ENCODE measurements at places on chromosomes 7 and 10.

DNA sequence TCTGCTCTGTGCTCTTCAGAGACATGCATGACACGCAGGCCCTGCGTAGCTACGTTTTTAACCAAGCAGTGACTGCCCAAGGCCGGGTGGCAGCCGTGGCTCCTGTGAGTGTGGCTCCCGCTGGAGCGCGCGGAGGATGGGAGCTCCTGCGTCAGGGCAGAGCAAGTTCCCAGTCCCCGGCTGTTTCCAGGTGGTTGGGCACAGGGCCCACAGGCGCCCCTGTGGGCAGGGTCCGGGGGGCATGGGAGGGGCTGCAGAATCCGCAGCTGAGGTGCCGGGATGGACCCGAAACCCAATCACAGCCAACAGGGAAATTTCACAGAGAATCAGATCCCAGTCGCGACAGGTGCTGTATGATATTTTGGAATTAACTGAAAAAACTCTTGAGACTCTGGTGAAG, 9.8 kb downstream of the NKX6-2 start:
- no peak for DNase-seq

DNA sequence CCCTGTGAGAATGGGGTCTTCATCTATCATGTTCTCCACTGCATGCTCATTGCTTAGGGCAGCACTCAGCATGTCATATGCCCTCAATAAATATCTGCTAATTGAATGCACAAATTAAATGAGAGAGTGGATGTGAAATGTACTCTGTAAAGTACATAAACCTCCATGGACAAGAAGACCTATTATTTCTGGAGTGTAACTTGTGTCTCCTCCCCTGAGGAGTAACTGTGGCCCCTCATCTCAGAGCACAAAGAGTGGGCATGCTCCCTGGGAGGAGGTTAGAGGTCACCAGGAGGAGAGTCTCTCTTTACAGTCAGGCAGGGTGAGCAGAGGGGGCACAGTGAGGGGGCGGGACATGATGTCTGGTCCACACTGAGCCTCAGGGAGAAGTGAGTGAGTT, 313.6 kb upstream of the PODXL start:
- DNase-seq = no peak

GRCh38 chr10:50510517-50511473, 113.0 kb downstream of the SGMS1 start:
- no peak for DNase-seq

DNA sequence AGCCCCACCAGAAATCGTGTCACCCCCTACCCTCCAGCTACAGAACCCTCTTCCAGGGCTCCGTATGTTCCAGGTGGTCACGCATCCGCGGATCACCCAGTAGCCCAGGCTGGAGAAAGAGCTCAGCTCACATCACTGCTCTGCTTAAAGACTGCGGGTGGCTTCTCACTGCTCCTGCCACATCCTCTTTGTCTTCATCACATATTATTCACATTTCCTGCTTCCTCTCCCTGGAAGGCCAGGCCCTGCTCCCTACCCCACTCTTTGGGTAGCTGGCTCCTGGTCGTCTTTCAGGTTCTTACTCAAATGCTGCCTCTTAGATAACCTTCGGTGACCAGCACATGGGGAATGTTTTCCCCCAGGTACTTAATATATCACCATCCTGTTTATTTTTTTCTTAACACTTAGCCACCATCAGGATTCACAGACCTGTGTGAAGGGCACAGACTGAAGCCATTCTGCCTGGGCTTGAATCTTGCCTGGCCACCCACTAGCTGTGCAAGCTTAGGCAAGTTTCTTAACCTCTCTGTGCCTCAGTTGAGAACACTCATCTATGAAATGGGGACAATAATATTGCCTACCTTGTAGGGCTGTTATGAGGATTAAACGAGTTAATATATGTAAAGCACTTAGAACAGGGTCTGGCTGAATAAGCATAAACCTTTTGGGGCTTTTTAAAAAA, 307.8 kb downstream of the PRPF18 start:
- no peak for DNase-seq

GRCh38 chr10:52485462-52485861, 171.4 kb downstream of the DKK1 start:
- no peak for DNase-seq

GRCh38 chr7:106520962-106521514, 139.9 kb downstream of the CCDC71L start:
- no peak for DNase-seq

DNA sequence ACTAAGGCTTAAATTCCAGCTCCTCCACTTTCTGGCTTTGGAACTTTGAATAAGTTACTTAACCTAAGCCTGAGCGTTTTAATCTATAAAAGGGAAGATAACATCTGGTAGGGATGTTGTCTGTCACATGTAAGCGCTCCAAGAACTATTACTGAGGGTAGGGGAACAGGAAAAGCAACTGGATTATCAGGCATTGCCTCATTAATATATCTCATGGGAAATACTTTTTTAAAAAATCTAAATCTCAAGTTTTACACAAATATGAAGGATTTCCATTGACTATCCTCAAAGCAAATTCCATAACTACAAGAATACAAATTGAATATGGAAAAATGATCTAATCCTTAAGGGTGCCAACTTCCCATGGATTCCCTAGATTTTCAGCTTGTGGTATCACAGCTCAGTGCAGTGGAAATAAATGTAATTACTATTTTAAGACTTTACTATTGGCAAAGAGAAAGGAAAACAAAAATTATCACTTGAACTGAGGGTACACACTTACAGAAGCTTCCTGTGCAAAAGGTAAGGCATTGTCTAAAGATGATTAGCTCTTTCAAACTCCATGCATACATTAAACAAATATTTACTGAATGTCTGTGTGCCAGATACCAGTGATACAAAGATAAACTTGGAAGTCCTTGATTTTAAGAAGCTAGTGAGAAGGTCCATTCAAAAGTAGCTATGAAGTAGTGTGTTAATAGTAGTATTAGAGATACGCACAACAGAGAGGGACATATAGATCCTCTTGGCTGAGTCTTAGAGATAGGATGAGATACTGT, 38.4 kb downstream of the NT5C2 start:
- no peak for DNase-seq

GRCh38 chr10:71771821-71772617, 1.3 kb downstream of the VSIR start:
- DNase-seq = no peak

DNA sequence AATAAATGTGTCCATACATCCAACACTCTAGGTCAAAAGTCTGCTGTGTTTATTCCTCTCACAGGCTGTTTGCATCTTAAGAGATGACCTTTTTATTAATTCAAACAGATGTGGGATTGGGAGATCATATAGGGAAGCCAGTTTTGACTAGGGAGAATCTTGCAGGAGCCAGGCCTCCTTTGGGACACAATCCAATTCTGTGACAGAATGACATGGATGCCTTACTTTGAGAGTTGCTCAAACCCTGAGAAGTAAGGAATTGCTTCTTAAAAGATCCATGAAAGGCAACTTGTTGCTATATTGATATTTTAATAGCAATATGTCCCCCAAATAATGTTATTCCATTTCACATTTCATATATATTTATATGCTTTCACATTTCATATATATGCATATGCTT, 53.5 kb upstream of the CACNB2 start:
- DNase-seq = no peak

- no peak for DNase-seq
Observed at GRCh38 chr7:126529254-126529653, 723.5 kb downstream of the GRM8 start.
